ENCODE measurements at places on chromosomes 12 and 14.

DNA sequence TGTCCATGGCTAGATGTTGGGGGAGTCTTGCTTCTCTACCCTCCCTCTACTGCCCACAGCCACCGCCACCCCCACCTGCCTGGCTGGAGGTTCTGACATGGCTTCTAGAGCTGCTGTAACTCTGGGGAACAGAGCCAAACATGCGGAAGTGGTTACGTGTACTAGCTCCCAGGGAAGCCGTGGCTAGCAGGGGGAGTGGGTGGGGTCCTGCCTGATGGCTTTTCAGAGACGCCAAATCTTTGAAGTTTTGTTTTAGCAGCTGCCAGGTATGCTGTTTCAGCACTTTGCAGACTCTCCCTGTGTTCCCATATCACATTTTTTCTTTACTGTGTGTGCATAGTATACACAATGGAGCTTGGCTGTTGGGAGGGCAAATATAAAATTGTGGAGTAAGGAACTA lies 150.3 kb downstream of the TGFB3 start:
- DNase-seq = no peak

DNA sequence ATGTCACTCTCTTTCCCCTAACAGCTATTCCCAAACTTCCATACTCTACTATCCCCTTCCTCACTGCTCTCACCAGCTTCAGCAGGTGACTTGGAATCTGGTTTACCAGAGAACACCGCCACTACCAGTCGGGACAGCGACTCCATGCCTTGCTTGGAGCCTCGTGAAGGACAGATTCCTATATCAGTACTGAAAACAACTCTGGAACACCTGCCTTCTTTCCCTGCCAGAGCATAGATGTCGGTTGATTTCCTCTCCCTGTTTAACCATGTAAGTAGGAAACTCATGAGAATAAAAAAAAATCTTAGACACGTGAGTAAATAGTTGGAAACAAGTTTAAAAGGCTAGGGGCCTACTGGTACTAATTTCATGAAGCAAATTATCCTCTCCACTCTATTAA lies 219.5 kb upstream of the ABCD2 start:
- DNase-seq = no peak

GRCh38 chr12:54394281-54394719 lies 9.8 kb upstream of the ZNF385A start:
- DNase-seq = no peak

- no peak for DNase-seq
Observed at GRCh38 chr12:47397664-47398281, 308.1 kb downstream of the RPAP3 start.

- no peak for DNase-seq
Observed at GRCh38 chr12:25100194-25101091, 94.5 kb downstream of the DNAI7 start.

DNA sequence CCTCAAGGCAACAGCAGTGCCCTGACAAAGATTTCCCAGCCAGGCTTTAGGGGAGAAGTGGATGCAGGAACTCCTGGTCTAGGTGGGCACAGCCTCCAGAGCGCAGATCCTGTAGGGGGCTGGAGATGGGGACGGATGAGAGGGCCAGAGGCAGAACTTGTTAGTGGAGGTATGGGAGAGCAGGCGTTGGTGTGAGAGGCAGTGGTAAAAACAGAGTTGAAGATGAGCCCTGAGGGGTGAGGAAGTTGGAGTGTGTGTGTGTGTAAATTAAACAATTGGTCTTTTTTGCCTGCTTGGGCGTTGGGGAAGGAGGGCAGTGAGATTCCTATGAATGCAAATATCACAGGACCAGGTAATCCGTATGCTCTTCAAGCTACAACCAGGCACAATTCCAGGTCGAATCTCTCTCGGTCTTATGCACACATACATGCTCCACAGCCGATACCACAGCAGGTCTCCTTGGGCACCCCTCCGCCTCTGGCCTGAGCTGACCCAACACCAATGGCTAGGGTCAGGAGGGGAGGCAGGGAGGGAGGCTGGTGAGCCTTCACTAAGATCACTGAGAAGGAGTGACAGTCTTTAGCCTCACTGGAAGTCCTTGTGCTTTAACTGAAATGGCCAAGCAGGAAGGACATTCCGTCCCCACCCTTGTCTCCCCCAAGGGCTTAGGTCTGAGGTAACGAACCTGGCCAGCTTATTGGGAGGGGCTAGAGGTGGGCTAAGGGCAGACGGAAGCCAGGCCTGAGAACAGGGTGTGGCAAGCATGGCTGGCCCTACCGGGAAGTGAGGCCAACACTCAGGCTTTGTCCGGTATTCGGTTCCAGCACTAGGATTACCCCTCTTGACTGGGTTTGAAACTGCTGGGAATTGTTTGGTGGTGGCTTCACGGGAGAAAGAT lies 1.5 kb upstream of the KRT7 start:
- DNase-seq = no peak

GRCh38 chr14:31085027-31085426 lies 58.8 kb upstream of the STRN3 start:
- no peak for DNase-seq

- no peak for DNase-seq
Observed at GRCh38 chr12:46547421-46548354, 175.1 kb upstream of the SLC38A2 start.

GRCh38 chr14:73239393-73240241 lies 2.3 kb downstream of the PAPLN start:
- no peak for DNase-seq

- no peak for DNase-seq
Observed at GRCh38 chr14:96103075-96103474, 63.9 kb downstream of the C14orf132 start.

DNA sequence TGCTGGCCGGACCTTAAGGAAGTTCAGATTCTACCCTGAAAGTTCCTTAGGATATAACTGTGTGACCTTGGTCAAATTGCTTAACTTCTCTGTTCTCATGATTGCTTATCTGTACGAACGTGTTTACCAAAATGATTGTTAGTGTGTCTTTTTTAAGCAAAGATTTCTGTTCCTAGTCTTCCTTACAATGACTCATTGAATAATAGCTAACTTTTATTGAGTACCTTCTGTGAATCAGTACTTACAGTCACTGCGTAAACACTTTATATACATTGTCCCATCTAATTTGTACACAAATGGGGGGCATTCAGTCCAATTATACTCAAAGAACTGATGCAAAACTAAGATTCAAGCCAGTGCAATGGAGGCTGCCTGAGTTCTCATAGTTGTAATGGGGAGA lies 4.2 kb upstream of the TMEM30B start:
- no peak for DNase-seq

DNA sequence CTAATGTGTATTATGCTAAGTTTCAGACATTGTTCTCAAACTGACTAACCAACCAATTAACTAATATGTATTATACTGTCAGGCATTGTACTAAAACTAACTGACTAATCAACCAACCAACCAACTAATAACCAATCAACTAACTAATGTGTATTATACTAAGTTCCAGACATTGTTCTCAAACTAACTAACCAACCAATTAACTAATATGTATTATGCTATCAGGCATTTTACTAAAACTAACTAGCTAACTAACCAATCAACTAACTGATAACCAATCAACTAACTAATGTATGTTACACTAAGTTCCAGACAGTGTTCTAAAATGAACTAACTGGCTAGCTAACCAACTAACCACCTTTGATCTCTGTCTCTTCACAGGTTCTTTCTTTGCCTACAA lies 152.3 kb downstream of the SUDS3 start:
- no peak for DNase-seq

DNA sequence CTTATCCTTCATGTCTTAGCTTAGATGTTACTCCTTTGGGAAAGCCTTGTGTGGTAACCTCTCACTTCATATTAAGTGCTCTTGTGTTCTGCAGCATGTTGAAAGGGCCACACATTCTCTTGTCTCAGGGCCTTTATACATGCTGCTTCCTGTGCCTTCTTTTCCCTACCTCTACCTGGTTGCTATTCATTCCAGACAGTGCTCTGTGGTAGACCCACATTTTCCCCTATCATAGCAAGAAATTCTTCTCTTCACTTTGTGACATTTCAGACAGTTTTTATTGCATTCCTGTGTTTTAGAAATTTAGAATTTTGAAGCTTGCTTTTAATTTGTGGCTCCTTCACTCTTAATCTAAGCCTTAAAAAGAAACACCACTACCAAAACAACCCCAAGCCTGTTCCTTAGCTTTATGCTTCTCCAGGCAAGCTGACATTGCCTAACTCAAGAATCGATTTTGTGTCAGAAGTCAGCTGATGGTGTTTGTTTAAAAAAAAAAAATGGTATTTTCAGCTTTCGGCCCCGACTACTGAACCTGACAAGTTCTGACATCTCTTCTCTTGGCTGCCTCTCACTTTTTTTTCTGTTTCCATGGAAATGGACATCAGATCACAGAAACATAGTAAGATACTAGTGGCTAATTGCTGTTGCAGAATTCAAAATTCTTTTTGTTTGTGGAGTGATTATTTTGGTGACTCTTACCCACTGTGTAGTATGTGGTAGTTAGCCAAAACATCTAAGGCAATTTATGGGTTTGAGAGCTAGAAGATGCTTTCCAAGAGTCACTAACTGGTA lies 156.3 kb downstream of the NUBPL start:
- no peak for DNase-seq

DNA sequence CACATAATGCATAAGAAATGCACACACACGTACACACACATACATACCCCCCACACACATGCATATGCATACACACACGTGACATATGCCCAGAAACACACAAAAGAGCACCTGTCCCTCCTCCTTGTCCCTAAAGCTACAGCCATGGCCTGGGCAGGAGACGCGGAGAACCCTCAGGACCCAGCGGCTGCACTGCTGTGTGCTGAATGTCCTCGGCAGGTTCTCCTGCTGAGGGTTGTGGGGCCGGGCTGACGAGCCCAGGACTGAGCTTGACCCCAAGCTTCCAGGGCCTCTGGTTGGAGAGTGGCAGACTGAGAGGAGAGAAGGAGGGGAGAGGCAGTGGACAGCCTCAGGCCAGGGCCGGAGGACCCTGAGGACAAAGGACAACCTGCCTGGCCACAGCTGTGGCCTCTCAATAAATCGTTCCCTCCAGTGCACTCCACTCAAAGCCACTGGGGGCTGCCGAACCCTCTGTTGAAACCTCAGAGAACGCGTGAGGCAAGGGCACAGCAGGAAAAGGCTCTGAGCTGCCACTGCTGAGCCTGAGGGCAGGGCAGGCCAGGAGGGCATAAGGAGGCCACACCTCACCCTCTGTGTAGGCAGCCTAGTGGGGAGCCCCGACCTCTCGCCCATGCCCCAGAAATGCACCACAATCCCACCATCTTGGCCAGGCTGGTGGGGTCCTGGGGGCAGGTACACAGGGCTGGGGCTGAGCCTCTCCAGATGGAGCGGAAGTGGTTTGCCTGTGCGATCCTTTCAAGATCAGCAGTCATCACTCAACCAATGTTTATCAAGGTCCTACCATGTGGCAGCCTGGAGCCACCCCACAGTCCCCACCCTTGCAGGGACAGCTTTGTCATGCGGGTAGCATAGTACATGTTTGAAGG lies 3.1 kb downstream of the CACNA2D4 start:
- no peak for DNase-seq

DNA sequence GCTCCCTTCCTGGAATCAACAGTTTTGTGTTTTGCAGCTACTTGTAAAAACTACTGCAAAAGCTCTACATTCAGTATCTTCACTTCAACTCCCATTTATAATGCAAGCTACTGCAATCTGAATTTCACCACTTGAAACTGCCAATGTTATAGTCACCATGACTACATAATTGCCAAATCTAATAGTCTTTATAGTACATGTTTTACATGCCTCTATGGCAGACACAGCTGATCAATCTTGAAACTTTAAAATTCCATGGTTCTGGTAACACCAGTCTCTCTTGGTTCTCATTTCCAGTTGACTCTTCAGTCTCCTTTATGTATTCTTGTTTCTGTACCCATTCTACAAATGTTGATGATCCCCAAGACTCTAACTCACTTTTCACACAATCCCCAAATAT lies 185.9 kb downstream of the MED13L start:
- DNase-seq = no peak

GRCh38 chr12:54419088-54419887 lies at the start of gene ITGA5:
Gene ITGA5, minus strand, starts transcription at chr12:54419266. Its CDS starts 68 bp downstream, at chr12:54419198.
- DNase-seq = no peak

GRCh38 chr12:94262228-94263010 lies 114.0 kb downstream of the PLXNC1 start:
- DNase-seq = no peak

GRCh38 chr12:5017638-5018348 lies 25.9 kb upstream of the KCNA5 start:
- no peak for DNase-seq

DNA sequence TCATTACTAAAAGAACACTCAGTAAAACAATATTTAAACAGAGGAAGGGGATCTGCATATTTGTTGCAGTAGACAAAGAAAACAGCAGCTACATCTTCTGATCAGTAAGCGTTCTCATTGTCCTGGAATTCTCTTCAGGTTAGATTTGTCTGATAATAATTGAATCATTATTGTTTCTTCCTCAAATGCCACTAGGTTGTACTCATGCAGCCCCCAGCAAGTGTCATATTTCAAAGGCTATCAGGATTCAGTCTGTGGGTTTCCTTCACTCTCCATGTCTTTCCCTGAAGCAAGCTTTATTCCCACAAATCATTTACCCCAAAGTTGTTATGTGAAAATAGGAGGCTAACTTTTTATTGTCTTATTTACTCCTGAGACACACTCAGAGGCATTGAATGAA lies 14.7 kb downstream of the PIK3C2G start:
- DNase-seq = no peak

DNA sequence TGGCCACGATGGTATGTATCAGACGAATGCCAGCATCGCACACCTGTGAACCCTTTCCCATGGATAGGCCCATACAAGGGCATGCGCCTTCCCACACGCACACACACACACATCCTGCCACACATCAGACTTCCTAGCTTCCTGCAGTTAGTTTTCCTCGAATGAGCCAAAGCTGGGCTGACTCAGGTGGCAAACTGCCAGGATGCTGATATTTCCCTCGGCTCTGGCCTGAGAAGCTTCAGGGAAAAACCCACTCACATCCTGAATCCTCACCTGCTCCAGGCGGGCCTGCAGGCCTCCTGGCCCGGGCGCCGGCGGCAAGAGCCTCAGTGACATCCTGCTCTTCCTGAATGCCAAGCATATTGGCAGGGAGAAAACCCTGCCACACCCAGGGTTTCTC lies 22.4 kb downstream of the CALM1 start:
- no peak for DNase-seq

DNA sequence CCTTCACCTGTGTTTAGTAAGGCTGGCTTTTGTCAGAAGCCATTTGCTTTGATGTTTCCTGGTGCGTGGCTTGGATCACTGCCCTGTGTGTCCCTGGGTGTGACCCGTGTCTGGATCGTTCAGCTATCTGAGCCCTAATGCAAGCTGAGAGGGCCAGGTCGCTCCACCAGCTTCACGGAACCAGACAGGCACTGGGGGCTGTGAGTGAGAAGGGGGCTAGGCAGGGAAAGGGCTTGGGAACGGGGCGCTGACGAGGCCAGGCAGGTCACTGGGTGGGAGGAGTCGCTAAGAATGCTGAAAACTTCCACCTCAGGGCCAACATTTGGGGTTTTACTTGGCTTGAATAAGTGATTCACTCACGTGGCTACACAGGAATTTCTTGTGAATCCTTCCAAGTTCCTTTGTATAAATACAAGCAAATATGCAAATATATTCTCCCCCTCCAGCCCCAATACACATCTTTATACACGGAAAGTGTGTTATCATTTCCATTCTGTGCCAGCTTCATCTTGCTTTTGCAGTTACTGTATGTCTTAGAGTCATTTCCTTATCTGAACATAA lies 24.2 kb upstream of the MMP17 start:
- no peak for DNase-seq

GRCh38 chr14:92253381-92253894 lies 69.5 kb upstream of the SLC24A4 start:
- DNase-seq = no peak
